ELF-1 (cell line): ENCODE measurements at places on chromosomes 16 and 17.

- DNase-seq = peak; percentile 33
Observed at GRCh38 chr16:25747160-25747758, 55.5 kb downstream of the HS3ST4 start.

DNA sequence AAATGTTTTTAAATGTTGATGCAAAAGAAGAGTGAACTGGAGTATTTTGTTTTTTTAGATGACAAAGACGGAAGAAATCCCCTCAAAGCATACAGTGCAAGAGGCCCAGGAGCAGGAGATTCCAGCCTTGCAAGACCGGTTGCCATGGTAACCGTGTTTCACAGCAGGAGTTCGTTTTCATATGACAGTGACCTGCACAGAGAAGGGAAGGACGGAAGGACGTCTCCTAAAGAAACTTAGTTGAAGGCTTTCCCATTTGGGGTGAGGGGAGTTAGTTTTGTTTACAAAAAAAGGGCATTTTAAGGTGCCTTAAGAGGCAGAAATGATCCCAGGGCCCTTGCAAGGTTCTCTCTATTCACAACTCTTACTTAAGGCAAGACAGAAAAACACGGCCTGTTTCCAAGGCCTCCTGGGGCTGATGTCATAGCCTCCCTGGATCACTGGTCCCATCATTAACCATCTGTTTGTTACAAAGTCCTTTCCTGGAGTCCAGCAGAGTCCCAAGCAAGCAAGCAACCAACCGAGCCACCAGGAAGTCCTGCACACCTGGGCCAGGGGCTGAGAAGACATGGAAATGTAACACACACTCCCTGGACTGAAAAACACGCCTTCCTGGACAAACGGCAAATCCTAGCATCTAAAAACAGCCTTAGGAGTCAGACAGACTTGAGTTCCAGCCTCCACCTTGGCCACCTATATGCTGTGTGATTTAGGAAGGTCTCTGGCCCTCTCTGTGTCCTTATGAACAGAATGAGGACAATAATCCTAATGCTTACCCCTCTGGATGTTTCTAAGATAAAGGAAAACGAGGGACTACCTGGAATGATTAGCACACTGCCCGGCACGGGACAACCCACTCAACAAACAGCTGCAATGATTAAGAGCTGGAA lies 30.3 kb upstream of the RPH3AL start:
- DNase-seq = peak; percentile 75

GRCh38 chr17:30600830-30601494 lies 123.8 kb downstream of the GOSR1 start:
- DNase-seq = peak; percentile 56

GRCh38 chr17:767076-767475 lies 15.0 kb downstream of the GLOD4 start:
- no peak for DNase-seq

GRCh38 chr17:34699181-34699580 lies 119.8 kb downstream of the TMEM132E start:
- DNase-seq = no peak

GRCh38 chr17:80703142-80703478 lies 158.5 kb downstream of the RPTOR start:
- no peak for DNase-seq

GRCh38 chr16:4330277-4330874 lies 14.5 kb downstream of the GLIS2 start:
- peak; percentile 74 for DNase-seq

DNA sequence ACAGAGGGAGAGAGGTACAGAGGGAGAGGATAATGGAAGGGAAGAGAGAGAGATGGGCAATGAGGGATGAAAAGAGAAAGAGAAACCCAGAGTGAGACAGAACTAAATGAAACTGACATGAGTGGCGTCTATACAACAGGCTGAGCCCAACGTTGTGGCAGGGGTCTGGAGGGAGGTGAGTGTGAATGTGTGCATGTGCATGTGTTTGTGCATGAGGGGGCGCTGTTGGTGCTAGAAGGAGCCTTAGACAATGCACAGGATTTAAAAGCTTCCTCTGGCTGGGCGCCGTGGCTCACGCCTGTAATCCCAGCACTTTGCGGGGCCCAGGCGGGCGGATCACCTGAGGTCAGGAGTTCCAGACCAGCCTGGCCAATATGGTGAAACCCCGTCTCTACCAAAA lies 454.8 kb upstream of the CDH11 start:
- DNase-seq = peak; percentile 39

GRCh38 chr16:29710227-29711219 lies 31.5 kb downstream of the QPRT start:
- DNase-seq = peak; percentile 70

DNA sequence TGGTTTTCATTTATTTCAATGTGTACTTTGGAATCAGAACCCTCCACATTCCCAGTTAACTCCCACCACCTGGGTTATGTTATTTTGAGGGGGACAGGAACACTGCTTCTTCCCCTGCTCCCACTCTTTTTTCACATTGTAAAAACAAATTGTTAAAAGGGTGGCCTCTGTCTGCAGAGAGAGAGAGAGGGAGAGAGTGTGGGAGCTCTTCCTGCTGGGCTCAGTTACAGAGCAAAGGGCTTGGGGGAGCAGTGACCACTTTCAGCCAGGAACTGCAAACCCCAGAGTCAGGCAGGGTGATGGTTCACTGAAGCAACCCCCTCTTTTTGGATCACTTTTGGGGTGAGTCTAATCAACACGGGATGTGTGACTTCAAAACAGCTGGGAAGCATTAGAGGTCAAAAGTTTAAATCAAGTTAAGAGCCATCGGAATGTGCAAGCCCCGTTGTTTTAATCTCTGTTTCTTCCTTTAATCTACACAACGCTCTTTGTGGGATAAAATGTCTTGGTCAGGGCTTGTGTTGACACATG lies 577.0 kb upstream of the CDH11 start:
- no peak for DNase-seq

- peak; percentile 82 for DNase-seq
Observed at GRCh38 chr16:81585785-81586184, 141.2 kb downstream of the CMIP start.

DNA sequence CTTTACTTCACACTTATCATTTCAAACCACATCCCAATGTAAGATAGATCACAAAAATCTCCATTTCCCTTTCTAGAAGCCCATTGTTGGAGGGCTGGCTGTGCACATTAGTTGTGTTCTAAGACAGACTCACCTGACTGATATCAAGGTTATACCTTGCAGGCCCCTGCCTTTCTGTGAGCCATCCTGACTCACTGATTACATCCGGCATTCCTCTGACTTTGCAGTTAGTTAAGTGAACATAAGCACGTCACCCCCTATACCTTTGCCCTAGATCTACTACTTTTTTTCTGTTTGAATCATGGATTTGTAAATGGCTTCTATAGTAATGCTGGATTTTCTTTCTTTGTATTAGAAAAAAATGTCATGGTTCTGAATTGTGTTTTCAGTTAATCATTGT lies 78.3 kb downstream of the TANGO6 start:
- no peak for DNase-seq

DNA sequence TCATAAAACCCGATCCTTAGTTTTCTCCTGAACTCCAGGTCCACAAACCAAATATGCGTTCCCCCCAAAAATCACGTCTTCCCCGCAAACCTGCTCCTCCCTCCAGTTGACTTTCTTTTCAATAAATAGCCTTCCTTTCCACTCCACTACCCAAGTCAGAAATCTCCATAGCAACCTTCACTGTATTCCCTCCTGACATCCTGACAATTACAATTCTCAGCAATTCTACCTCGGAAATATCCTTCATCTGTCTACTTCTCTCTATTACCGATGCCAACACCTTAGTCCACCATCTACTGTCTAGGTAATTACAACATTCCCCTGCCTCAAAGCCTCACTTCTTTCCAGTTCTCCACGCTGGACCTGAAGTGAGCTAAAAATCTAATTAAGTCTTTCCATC lies 50.7 kb downstream of the SMURF2 start:
- DNase-seq = no peak

DNA sequence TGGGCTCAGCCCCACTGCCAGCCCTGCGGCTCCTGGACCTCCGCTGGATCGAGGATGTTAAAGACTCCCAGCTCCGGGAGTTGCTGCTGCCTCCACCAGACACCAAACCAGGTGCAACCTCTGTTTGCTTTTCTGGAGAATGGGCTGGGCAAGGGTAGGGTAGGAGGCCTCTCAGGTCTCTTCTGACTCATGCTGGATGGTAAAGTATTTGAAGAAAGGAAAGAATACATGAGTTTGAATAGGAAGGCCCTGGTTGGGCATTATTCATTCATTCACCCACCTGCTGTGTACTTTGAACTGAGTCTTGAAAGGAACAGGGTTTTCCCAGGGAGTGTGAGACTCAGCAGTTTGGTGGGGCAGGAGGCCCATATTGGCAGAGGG lies 6.5 kb upstream of the ORAI3 start:
- peak; percentile 6 for DNase-seq

DNA sequence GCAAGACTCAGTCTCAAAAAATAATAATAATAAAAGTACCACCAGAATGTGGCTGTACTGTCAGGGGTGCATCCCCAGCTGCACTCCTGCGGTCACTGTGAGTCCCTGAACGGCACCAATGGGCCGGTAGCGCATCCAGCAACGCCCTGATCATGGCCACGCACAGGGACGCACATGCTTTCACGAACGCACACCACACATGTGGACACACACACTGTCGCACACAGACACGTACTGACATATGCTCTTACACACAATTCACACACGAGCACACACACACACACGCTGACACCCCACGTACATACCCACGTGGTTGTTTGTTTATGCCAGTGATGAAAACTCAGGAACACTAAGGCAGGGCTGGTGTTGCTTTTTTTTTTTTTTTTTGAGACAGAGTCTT lies 21.8 kb downstream of the DOC2B start:
- DNase-seq = no peak

- no peak for DNase-seq
Observed at GRCh38 chr16:89712274-89712781, 8.4 kb downstream of the VPS9D1 start.

DNA sequence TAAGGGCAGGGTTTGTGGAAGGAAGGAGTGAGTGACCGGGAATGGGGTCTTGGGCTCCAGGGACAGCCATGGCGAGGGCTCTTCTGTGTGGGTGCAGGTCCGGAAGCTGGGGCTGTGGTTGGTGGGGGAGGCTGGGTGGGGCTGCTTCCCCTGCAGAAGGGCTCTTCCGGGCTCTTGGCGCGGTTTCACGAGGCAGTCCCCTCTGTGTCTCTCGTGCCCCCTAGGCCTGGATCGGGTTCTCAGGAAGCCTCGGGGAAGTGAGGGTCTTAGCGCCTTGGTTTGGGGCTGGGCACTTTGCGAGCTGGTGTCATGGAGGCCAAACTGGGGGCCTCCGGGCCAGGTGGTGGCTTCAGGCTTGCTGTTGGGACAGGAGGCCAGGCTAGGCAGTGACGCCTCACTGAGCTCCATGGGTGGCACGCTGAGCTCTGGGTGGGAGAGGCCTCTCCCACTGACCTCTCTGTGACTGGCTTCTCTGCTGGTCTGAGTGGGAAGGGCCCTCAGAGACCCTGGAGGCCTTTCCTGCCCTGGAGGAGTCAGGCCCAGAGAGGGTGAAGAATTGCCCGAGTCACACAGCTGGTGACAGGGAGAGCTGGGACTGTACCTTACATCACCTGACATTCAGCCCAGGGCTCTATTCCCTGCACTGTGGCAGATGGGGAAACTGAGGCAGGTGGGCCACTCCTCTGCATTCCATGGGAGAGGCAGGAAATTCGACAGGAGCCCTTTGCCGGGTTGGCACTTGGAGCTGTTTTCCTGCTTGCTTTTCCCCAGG lies 8.2 kb downstream of the ADCY7 start:
- DNase-seq = no peak

DNA sequence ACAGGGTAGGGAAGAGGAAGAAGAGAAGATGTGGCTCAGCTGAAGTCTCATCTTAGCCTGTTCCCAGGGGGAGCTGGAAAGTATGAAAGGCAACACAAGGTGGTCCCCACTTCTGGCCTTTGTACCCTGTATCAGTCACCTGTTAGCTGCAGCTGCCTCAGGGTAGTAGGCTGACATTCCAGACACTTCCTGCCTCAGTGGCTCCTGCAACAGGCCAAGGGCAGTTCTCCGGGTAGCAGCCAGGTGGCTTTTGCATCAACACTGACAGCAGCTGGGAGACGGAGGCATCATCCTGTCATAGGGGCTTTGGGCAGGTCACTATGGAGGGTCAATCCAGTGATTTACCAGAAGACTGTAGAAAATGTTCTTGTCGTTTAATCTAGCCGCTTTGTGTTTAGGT lies 124.0 kb downstream of the RGS9 start:
- DNase-seq = peak; percentile 28

- no peak for DNase-seq
Observed at GRCh38 chr16:75052481-75053202, 53.8 kb downstream of the ZNRF1 start.

DNA sequence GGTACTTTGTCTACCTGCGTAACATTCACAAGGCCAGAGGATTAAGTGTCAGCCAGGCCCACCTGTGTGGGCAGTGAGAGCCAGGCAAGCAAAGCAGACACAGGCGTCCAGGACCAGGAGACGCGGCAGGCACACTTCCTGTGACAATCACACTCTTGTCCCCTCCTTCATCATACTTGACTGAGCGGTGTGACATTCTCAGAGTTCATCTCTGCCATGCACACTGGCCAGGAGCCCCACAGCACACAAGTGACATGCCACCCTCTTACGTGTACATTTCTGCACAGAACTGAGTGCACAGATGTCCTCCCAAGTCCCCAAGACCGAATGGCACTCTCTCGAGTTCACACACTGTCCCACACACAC lies 8.7 kb downstream of the PPP1R9B start:
- DNase-seq = no peak

DNA sequence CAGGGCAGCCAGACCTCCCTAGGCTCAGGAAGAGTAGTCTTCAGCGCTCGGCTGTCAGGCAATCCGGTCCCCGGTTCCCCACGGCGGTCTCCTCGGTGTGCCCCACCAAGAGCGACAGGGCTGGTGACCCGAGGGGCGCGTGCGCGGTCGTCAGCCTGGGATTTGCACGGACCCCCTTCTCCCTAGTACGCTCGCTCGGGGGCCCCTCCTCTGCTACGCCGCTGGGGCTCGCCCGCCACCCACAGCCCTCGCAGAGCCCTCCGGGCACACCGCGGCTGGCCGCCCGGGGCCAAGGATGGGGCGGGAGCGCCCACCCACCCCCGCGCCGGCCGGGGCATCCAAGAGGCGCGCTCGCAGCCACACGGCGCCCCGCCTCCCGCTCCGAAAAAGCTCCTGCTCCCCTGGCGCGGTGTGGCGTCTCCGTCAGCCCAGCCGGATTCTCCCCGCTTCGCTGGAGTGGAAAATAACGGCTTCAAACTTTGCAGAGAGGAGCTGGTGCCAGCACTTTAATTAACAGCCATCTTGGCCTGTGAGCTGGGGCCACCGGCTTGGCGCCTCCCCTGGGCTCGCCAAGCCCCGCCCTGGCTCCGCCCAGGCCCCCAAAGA lies 2.1 kb upstream of the C1QL1 start:
- DNase-seq = peak; percentile 20

- no peak for DNase-seq
Observed at GRCh38 chr17:33679595-33679994, 386.5 kb upstream of the ASIC2 start.

- peak; percentile 27 for DNase-seq
Observed at GRCh38 chr17:81398832-81399411, 3.7 kb downstream of the BAHCC1 start.
